ENCODE measurements at places on chromosomes 5 and 9.

DNA sequence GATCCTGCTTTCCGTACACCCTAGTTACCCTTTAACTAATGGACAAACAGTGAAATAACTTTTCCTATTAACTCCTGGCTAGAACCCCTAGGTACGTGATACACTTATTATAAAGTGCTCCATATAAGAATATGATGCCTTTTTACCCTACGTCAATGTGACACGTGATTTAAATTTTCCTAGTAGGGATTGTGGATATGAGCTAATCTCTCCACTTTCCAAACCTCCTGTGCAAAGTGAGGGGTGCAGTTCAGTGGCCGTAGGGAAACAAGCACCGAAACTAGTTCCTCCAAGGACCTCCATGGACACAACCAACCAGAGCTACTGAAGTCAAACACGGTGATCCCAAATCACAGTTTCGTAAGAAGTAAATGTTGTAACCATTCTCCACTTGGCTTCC lies 19.3 kb downstream of the NFIB start:
- no peak for DNase-seq

- no peak for DNase-seq
Measured at GRCh38 chr9:78505546-78505945, 208.6 kb downstream of the PSAT1 start.

GRCh38 chr9:36878986-36879982 lies 154.8 kb downstream of the PAX5 start:
- DNase-seq, result no peak

DNA sequence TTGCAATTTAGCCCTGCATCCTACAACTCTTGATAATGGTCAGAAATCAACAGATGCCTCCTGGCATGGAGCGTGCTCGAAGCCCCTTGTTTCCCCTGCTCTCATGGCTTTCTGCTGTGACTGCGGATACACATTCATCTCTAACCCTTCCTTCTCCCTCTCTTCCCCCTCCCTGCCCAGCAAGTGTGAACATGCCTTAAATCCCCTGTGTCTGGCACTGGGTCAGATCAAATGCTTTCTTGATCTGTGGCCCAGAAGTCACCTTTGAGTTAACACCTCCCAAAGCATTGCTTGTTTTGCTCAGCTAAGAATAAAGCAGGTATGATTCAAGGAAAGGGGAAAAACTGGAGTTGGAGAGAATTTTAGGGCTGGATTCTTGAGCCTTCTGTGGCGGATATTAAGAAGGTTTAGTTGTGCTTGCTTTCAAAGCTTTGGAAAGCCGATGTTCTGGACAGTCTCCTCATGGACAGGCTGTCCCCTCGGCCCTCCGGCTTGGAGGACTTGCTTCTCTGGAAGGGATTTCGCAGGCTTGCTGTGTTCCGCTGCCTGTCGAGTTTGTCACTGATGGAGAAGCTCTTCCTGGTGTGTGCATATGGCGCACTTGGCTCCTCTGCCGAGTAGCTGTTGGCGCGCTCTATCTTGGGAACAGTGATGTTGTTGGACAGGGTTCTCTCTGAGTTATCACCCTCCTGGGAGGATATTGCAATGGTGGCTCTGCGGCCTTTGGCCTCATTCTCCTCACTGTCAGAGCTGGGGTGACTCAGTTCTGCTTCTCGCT lies 121.3 kb upstream of the KLF9 start:
- DNase-seq, result no peak

DNA sequence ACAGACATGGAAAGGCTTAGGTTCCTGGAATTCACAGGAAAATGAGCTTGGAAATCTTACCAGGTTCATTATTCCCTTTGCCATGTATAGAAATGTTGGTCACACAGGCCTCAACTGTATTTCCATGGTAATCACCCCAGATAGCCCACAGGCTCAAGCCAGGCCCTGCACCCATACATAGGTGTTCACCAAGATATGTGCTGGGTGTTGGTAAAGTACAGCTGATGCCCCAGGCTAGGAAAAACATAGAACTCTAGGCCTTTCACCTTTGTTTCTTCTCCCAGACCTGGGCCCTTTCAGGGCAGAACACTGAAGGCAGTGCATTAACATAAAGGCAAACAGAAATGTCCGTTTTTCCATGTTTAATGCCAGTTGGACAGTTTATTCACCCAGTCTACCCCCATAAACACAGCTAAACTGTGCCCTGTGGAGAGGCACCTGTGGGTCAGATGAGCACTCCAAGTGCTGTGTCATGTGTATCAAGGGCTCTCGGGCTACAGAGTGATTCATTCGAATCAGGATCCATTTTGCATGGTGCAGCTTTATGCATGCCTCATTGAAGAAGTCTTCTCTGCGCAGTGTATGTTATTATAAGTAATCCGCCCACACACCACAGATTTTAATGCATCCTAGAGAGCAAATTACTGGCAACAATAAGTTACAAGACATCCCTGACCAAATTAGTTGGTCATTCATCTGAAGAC lies 93.4 kb upstream of the SLC30A5 start:
- DNase-seq, result no peak

GRCh38 chr9:94907264-94907936 lies 180.9 kb downstream of the AOPEP start:
- no peak for DNase-seq

DNA sequence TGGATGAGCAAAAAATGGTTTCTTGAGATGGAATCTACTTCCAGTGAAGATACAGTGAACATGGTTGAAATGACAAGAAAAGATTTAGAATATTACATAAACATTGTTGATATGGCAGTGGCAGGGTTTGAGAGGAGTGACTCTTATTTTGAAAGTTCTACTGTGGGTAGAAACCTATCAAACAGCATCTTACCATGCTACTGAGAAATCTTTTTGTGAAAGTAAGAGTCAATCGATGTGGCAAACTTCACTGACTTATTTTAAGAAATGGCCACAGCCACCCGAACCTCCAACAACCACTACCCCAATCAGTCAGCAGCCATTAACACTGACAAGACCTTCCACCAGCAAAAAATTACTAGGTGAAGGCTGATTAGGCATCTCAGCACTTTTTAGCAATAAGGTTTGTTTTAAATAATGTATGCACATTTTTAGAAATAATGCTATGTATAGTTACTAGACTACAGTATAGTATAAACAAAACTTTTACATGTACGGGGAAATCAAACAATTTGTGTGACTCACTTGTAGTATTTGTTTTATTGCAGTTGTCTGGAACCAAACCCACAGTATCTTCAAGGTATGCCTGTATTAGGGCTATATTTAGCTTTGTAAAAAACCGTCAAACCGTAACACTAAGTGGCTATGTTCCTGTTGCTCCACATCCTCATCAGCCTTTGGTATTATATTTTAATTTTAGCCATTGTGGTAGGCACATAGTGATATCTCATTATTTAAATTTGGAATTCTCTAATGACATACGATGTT lies 30.6 kb upstream of the ADAMTS6 start:
- no peak for DNase-seq

- DNase-seq, result no peak
Measured at GRCh38 chr5:173940269-173940668, 48.7 kb upstream of the C5orf47 start.

DNA sequence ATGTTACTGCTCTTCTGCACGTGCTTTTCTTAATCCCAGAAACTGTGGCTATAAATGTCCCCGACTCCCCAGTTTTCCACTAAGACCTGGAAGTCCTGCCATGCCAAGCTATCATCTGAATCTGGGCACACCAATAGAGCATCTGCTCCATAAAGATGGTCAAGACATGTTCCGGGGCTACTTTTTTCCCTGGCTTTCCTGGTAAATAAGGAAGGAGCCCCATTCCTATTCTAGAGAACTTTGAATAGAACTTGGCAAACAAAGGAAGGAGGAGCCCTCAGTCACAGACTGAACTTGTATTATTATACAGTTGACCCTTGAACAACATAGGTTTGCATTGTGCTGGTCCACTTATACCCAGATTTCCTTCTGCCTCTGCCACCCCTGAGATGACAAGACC lies 182.9 kb downstream of the CCDC192 start:
- no peak for DNase-seq

- no peak for DNase-seq
Measured at GRCh38 chr5:135810188-135810943, 24.1 kb upstream of the SLC25A48 start.

DNA sequence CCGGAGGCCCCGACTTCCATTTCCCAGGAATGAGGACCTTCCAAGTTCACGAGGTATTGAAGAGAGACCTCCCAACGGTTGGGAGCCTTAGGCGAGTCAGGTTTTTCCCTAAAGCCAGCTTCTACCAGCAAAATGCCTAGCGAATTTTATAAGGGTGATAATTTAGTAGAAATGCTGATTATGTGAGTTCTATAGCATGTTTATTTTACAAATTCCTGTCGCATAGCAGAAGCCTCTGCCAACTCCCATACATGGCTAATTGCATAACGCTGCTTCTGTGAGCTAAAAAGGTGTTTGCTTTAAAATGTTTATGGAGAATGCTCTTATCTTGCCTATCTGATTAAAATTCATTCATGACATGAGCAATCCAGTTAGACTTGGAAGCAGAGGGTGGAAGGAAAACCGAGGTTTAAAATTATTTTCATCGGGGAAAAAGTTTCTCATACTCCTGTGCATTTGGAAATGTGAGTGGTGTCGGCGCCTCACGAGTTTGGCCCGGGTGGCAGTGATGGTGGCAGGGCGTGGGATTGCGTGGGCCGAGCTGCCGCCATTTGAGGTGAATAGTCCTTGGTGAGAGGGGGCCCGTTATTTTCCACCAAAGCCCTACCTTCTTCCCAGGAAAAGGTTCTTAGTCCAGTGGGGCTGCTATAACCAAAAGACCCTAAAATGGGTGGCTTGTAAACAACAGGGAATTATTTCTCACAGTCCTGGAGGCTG lies 104.4 kb upstream of the FCN2 start:
- no peak for DNase-seq

GRCh38 chr9:86354818-86355309 lies 654 bp upstream of the TUT7 start:
- DNase-seq, result no peak

DNA sequence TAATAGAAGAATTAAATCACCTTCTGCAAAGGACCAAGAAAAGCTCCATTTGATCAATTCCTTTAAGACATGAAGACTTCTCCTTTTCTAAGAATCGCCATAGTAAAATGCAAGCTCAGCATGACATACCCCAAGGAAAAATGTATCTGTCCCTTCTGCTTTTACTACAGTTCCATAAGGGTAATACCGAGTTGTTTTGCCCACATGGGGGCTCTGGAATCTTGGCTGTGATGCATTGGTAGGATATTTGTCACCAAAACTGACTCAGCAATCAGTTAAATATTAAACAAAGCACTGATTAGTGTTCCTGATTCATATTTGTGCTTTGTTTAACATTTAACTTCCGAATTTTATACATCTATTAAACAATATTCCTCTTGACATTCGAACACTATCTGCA lies 24.3 kb upstream of the KCNIP1 start:
- DNase-seq, result no peak

- DNase-seq, result no peak
Measured at GRCh38 chr5:108315829-108316228, 66.1 kb downstream of the FBXL17 start.

DNA sequence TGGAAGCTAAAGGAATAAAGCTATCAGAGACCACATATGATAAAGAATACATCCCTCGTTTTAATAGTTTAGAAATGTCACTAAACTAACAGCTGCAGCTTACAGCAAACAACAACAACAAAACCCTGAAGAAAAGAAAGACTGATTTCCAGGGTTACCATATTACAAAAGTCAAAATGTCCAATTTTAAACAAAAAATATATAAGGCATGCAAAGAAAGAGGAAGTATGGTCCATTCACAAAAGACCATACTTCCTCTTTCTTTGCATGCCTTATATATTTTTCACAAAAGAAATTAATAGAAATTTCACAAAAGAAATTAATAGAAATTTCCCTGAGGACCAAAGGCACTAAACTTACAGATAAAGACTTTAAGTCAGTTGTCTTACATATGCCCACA lies 354.2 kb downstream of the ARL15 start:
- DNase-seq, result no peak

GRCh38 chr5:7753181-7753580 lies 97.8 kb downstream of the CFAP90 start:
- no peak for DNase-seq

DNA sequence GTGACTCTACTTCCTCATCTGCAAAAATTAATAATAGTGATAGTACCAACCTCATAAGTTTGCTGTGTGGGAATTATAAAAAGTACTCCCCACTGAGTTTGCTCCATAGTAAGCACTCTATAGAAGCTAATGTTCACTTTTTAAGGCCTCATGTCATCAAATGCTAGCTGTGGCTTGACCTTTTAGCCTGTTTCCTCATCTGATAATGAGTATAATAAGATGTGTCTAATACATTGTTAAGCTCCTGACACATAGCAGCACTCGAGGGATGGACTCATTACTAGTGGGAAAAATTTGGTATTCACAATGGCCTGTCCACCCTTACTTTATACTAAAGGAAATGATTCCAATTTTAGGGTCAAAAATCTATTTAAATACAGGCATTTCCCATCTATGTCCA lies 26.1 kb upstream of the CAST start:
- no peak for DNase-seq

DNA sequence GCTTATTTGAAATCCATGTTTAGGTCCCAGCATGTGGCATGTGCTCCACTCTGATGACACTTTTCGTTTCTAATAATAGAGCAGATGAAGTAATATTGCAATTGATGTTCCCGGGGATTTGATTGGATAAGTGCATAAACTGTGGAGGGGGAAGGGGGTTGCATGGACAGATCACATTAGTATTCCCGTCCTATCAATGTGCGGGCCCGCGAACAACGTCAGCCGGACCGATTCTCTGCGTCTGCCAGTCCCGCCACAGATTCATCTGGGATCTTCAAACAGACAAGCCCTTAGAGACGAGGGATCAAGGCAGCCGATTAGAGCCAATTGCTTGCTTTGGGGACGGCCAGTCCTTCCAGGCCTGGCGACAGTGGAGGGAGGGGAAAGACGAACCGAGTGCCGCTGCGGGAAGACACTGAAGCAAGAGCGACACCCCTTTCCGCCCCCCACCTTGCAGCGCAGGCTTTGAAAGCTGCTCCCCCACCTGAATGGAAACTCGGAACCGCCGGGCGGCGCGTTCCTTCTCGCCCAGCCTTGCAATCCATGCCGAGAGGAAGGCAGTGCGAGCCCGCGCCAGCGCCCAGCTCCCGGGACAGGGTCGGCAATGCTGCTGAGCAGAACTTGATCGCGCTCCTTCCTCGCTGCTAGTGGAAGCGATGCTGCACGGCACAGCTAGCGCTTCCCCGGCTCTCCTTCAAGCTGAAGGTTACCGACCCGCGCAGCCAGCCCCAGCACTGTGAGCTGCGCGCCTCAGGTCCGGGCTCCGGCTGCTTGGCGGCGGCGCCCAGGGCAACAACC lies at the start of gene RGS7BP:
TSS of gene RGS7BP (plus strand) at position 247 of the 798 bp plus-strand sequence. CDS start 610 bp downstream, outside the sequence.
- DNase-seq, result peak; percentile 27

All from C1 segment of cervical spinal cord (tissue), 14 donors.